Myometrial cell (primary cell): ENCODE measurements at places on chromosomes 11 and 22. TPM values are rescaled to one million over a fixed set of nuclear protein-coding genes. Genes with fewer than 3 reads are reported as not detected.

The C11orf16 gene
- total RNA-seq: not detected in 2 replicates

The SPI1 gene
- not detected in 2 replicates for total RNA-seq

The GUCY1A2 gene
- total RNA-seq: 0.18 TPM in 1 of 2 replicates, not detected in the other

The OAF gene
- 98.4 and 129 TPM in 2 replicates for total RNA-seq

The ARHGAP32 gene
- total RNA-seq: 2.6 and 4.8 TPM in 2 replicates

The CCDC81 gene
- total RNA-seq: 1.4 and 4.4 TPM in 2 replicates

The CHORDC1 gene
- total RNA-seq: 28.5 and 37.8 TPM in 2 replicates

The CRYAB gene
- 11.7 and 27.1 TPM in 2 replicates for total RNA-seq
